ENCODE measurements at places on chromosomes 2 and 18.

DNA sequence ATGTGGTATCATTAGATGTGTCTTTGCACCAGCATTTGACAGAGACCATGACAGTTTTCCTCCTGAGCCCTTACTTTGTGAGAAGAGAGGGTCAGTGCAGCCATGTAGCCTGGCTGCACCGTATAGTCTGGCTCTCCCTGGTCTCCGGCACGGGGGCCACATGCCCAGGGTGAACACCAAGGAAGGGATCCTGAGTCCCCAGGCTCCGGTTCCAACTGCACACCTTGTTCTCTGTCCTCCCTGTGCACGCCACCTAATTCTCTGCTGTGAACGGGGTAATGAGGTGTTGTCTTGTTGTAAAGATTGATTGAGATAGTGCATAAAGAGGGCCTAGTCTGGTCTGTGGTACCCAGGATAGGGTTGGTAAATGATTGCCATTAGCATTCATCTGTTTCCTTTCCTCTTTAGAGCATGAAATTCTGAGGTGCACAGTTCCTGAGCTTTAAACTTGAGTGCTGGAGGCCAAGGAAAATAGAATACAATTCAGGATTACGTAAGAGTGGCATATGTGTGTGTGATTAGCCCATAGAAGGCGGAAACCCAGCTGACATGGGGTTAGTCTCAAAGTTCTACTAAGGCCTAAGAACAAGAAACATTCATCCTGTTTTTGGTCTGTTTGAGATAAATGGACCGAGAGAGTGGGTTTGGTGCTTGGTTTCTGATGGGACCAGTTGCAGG is 55.5 kb downstream of the NCK2 start:
- no peak for DNase-seq

- no peak for DNase-seq
Observed at GRCh38 chr18:9097349-9097748, 5.2 kb upstream of the NDUFV2 start.

DNA sequence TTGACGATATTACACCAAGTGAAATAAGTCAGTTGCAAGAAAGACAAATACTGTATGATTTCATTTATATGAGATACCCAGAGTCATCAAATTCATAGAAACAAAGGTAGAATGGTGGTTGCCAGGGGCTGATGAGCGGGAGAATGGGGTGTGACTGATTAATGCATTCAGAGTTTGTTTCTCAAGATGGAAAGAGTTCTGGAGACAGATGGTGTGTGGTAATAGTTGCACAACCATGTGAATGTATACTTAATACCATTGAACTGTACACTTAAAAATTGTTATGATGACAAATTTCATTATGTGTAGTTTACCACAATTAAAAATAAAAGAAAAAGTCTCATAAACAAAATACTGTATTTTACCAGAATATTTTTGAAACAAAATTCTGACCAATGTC is 117.3 kb downstream of the PIGN start:
- no peak for DNase-seq

DNA sequence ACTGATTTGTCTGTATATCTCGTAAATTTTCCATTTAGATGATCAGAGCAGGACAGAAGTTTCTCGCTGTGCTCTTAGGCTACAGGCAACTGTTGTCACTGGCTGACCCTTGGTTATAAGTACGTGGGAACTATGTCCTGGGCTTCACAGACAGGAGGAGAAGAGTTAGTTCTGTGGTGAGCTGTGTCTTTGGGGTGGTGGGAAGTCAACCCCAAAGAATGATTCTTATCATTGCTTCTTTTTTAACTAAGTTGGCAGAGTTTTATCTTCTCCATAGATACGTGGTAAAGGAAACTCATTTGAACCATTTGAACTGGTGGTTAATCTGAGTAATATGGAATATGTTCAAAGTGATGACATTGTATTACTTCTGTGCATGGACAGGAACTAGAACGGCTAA is 230.6 kb upstream of the EPAS1 start:
- DNase-seq, result no peak

- no peak for DNase-seq
Observed at GRCh38 chr2:26658691-26659346, 17.7 kb upstream of the CIB4 start.

DNA sequence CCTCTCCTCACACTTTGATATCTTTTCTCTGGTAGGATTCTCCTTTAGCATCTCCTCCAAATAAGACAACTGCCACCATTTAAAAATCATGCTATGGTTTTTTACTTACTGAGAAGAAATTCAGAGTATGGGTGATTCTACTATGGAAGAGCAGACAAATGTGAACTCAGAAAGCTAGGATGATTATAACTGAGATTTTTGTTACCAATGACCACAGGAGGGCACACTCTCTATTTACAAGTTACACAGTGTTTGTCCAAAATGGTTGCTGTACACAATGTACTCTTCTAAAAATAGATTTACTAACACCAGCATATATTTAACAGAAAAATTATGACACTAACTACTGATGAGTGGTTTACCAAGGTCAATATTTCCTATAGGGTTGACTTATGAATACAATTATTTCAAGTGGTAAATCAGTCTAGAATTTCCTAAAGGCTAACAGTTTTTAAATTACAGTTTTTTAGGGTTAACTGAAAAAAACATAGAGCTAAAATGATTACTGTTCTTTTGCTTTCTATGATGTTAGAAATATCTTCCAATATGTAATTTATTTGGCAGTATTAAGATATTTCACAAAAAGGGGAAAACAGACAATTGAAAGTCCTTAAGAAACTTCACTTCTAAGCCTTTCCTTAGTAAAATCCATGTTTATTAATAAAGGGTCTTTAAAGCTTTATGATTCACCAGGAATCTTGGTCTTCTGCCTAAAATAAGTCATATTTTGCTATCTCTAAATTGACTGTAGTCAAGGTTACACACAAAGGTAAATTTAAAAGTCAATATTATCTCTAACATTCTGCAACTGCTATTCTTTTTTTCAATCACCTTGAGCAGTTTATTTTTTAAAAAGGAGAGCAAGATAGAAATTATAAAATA is 57.2 kb downstream of the MAP4K3 start:
- no peak for DNase-seq

DNA sequence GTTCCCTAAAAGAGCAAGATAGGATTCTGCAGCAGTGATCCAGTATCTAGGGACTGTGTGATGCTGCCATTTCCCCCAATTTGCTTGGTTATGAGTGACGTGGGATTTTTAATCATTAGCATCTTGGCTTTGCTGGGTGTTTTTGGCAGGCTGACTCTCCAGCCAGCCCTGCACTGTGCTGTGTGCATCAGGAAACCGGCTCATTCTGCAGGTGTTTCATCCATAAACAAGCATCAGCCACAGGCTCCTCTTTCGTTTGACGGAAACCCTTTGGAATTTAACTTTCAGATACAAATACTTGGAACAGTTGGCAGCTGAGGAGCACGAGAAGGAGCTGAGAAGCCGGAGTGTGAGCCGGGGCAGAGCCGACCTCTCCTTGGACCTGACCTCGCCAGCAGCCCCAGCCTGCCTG is 135.9 kb downstream of the TPGS2 start:
- DNase-seq, result no peak

GRCh38 chr2:19955544-19956422 is 34.1 kb downstream of the WDR35 start:
- peak; percentile 68 for DNase-seq

- no peak for DNase-seq
Observed at GRCh38 chr18:33851546-33852078, 273.6 kb downstream of the ASXL3 start.

- DNase-seq, result no peak
Observed at GRCh38 chr18:26804519-26804918, 61.0 kb downstream of the AQP4 start.

GRCh38 chr2:20365249-20365817 is 14.7 kb upstream of the PUM2 start:
- no peak for DNase-seq

DNA sequence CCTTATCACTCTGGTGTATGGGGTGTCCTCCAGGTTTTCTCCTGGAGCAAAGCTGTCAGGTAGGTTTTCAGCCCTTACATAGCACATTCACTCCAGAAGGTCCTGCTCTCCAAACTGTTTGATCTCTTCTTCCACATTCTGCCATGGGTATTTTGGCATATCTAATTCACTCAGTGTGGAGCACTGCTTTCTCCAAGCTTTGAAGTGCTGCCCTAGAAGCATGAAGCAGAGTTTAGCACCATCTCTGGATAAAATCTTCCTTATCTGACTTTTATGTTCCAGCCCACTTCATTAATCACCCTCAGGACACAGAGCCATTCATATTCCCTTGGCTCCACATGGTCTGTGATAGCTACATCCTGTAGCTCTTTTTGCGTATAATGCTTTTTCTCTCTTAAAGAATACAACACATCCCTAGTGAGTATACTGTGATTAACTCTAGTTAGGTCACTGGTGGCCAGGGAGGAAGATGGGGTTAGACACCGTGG is 56.7 kb upstream of the ARHGAP28 start:
- no peak for DNase-seq

- no peak for DNase-seq
Observed at GRCh38 chr2:78407960-78408794, 617.3 kb upstream of the REG3G start.

DNA sequence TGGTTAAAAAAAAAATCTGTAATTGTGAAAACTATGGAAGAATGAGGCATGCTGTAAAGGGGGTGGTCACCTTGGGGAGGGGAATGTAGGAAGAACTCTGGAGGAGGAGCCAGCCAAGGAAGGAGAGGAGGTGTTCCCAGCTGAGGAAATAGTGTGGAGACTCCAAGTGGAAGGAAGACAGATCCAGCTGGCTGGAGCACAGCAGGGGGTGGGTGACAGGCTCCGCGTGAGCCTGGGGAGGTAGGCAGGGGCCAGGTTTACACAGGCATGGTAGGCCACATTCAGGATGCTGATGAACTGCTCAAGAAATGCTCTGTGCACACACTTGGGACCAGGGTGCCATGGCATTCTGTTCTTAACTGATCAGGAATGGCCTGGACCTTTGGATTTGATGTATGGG is 16.8 kb downstream of the AFF3 start:
- no peak for DNase-seq

- no peak for DNase-seq
Observed at GRCh38 chr2:104236491-104236890, 617.4 kb upstream of the POU3F3 start.

DNA sequence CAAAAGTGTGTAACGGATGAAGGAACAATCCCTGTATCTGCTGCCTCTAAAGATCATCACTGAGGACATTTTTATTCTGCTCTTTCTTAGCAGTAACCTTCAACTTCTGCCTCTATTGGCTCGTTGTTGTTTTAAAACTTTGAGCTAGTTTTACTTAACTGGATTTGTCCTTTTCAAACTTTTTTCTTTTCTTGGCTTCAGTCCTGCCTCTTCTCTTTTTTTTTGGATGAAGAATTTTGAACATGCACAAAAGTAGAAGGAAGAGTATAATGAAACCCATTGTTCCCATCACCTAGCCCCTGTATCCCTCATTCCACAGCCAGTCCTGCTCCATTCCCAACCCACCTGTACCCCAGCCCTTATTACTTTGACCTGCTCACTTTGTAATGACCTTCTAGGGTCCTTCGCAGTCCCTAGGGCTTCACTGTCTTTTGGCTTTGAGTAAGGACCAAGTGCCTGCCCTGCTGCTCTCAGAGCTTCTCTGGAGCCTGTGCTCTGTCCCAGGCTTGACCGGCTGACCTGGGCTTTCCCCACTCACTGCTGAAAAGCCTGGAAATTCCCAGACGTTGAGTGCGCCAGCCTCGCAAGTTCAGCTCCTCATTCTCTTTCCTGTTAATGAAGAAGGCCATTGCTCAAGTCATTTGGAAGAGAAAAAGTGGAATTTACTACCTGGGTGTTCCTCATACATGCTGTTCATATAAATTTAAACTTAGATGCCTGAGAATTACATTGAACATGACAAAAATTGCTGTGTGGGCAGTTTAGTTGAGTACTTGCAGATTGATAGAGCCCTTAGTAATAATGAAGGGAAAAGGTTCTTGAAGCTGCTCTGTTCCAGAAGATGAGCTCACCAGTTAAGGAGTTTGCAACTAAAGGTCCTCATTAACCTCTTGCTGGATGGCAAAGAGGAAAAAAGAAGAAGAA is 149.3 kb upstream of the ALPP start:
- no peak for DNase-seq

DNA sequence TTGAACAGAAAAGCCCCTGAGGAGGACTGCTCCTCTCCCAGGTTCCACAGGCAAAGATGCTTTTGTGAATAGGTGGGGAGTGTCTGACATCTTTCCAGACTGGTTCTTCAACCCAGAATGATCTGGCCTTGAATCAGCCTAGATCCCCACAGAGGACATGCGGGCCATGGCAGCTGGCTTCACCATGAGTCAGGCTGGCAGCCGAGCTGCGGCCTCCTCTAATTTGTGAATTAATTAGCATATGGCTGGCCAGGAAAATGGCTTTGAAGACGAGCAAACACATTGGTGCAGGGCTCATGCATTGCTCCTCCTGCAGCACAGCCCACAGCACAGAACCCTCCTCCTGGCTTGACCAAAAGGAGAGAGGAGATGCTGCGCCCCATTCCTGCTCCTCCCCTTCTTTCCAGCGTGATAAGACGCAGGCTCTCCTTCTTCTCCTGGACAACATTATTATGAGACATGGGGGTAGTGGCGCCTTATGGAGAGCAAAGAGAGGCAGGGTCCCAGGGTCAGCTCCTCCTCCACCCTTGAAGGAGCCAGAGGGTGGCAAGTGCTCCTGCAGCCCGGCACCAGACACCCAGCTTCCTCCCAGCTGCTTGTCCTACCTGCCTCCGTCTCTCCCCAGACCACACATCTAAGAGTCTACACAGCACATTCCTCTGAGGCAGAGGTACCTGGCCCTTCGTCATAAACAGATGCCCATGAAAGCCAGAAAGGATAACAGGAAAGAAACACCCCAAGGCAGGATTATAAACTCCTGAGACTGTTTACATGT is 66.7 kb downstream of the EDAR start:
- DNase-seq, result peak; percentile 69

DNA sequence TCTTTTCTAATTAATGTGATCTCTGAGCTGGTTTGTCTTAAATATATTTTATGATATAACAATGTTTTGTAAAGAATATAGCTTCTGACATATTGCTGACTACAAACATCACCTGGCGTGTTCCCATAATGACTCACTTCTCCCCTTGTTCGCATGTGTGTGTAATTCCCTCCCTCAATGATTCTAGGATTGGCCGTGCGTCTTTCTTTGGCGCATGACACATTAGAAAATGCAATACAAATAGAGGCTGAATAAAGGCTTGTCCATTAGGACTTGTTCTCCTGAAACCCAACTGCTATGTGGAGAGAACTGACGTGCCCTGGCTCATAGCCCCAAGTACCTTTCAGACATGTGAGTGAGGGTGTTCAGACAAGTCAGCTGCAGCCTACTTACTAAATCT is 159.7 kb upstream of the CDH20 start:
- DNase-seq, result no peak

GRCh38 chr2:232652505-232652851 is 19.1 kb downstream of the EFHD1 start:
- no peak for DNase-seq

DNA sequence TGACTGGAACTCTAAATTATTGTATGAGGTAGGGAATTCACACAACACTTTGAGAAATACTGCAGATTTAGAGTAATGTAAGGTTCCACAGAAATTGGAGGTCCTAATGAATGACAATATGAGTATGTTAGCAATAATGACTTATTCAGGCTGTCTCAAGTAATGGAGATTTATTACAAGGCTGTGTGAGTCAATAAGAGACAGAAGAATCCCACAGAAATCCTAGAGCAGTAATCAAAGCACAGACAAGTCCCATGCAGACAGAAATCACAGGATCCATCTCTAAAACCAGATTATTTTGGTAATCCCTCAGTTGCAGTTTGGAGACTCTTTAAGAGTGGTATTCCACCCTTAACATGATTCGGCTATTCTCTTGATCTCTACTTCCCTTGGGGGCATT is 83.6 kb downstream of the FAM161A start:
- no peak for DNase-seq

Measured in RWPE2 (cell line).